ENCODE measurements at places on chromosomes 13 and 19.
A peak's percentile ranks its signal among the peaks of the same experiment; 100 is the strongest.

DNA sequence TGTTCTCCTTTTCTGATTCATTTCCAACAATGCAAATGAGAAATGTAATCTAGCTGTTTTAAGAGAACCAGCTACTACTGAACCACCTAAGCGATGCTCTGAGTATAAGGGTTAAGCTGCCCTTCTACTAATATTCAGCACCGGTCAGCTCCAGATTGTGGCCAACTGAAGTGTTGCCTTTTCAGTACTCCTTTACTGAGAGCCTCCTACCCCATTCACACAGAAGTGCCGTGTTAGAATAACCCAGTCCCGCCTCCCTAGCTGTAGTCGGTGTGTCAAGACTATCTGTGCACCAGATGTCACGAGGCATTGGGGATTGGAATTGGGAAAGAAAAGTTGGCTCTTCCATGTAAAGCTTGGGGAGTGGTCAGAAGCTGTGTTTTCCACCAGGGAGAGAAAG lies 45.4 kb downstream of the FAM124A start:
- DNase-seq: no peak

DNA sequence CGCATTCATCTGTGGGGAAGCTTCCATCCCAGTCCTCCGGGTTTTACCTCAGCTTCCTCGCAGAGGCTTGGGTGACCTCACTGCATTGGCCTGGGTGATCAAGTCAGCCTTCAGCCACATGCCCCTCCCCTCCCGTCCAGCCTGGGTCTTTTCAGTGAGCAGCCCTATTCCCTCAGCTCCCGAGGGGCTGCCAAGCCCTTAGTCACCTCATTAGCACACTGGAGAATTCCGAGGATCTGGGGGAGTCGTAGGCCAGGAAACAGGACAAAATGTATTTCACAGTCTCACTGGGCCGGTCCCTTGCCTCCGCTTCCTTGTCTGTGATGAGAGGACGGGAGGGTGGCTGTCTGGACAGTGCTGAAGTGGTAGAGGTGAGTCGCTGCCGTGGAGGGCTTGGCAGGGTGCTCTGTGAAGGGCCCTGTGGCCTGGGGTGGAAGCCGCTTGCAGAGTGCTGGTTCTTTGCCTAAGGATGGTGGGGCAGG lies 19.9 kb downstream of the KDM4B start:
- DNase-seq: no peak

- DNase-seq: no peak
Measured at GRCh38 chr13:27627380-27627779, 5.7 kb downstream of the POLR1D start.

- no peak for DNase-seq
Measured at GRCh38 chr13:80290591-80290990, 50.3 kb downstream of the SPRY2 start.

DNA sequence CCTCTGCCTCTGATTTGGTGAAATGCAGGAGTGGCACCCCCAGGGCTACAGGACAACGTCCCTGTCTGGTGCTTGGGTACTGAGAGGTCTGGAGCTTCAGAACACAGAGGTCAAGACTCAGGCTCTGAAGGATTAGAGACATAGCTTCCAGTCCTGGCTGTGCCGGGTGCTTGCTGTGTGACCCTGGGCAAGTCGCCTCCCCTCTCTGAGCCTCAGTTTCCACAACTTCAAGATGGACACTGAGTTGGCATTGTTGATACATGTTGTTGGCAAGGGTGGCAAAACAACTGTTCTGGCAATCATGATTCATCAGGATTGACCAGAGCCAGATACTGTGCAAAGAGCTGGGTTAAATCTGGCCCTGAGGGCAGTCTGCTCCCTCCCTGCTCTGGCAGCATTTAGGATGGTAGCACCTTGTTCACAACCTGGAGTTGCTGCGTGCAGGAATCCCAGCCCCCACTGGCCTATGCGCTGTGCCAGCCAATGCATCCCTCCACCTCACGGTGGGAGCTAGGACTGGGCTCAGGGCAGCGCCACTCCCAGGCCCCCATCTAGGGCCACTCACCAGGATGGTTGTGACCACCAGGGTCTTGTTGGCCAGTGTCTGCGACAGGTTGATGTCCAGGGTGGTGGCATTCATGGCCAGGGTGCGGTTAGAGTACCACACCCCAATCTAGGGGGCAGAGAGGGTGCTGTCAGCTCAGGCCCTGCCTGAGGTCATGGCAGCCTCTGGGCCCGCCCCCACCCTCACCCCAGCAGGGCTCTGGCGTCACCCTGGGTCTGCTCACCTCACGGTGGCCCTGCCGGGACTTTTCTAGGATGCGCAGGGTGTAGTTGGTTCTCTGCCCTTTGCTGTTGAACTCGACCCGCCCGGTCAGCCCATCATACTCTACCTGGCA lies 16.7 kb downstream of the GRIK5 start:
- no peak for DNase-seq

- DNase-seq: no peak
Measured at GRCh38 chr19:34505321-34506025, 23.9 kb downstream of the WTIP start.

DNA sequence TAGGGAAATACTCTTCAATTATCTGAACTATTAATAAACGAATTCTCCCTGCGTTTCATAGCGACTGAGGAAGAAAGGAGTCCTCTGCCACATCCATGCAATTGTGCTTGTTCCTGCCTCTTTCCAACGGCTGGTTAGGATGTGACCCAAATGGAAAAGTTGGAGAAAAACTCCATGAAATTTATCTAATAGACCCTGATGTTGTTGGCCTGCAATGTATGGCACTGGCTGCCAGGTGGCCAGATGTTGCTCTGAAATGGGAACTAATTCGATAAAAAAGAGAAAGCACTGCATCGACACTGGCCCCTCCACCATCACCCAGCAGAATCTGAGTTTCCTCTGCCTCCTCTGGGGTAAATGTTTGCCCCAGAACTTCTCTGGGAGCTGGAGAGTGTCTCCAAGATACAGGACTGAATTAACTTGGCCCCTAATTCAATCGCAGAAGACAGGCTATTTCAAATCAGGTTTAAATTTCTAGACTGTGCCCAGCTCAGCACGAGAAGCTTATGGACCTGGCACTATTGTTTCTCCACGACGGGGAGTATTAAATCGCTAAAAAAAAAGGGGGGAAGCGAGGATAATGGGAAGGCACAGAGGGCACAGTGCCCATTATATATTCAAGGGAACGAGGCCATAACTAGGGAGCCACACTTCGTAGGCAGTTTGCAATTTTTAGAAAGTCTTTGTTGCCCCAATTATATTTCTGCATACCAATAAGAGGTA lies 103.9 kb downstream of the ZIC5 start:
- DNase-seq: no peak

DNA sequence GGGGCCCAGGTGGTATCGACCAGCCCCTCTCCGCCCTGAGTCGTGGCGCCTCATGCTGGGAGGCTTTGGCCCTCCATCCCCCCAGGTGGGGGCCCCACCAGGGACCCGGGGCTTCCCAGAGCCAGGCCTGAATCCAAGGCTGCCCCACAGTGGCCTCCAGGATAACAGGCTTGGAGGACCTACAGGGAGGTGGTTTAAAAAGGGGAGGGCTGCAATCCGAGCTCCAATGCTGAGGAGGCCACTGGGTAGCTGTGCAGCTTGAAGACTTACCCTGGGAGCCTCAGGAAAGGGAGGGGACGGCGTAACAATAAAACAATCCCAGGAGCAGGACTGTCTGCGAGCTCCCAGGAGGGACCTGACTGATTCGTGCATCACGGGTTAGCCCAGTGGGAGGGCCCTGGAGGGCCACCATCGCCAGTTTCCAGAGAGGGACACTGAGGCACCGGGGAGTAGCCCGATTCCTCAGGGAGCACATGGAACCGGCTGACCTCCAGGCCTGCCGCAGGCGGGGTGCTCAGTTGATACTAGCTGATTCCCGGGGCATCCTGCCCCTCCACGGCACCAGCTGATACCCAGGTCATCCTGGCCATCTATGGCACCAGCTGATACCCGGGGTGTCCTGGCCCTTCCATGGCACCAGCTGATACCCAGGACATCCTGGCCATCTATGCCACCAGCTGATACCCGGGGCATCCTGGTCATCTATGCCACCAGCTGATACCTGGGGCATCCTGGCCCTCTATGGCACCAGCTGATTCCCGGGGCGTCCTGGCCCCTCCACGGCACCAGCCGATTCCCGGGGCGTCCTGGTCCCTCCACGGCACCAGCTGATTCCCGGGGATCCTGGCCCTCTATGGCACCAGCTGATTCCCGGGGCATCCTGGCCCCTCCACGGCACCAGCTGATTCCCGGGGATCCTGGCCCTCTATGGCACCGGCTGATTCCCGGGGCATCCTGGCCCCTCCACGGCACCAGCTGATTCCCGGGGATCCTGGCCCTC lies 3.7 kb upstream of the C2CD4C start:
- no peak for DNase-seq

- DNase-seq: no peak
Measured at GRCh38 chr13:76239031-76239680, 603.0 kb downstream of the LMO7 start.

DNA sequence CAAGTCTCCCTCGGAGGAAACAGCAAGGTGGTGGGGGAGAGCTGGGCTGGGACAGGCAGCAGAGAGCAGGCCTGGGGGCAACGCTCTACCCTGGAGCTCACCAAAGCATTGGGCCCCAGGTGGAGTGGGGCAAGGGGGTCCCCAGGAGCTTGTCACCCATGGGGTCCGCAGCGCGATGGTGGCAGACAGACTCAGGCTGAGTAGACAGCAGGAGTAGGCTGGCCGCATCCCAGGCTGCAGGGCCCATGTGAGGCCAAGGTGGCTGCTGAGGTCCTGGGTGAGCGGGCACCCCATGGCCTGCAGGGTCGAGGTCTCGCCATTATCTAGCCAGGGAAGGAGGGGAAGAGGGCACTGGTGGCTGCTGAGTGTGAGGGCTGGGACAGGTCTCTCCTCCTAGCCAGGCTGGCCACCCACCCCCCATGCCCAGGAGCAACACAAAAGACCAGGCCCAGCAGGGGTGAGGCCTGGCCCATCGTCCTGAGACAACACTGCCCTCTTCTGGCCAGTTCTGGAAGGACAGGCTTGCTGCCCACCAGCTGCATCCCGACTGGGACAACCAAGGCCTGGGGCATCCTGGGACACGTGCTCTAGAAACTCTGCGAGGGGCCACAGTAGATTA lies 33.1 kb downstream of the CEBPG start:
- DNase-seq: peak; percentile 75

- DNase-seq: no peak
Measured at GRCh38 chr13:65592731-65593130, 1637.4 kb downstream of the PCDH9 start.

DNA sequence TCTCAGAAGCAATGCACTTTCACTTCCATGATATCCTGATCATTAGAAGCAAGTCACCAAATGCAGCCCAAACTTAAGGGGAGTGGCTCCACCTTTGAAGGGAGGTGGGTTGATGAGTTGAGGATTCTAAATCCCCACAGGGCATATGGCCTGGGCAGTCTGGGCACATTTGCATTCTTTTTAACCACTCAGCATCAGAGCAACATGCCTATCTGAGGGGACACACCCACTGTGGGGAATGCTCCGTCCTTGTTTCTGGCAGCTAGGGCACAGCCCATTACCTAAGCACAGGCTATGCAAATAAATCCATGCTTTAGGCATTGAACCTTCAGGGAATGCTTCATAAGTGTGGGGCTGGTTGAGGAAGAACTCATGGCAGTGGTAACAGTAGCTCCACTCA lies 12.3 kb upstream of the SACS start:
- DNase-seq: no peak

- no peak for DNase-seq
Measured at GRCh38 chr19:33767898-33768413, 28.7 kb upstream of the KCTD15 start.

DNA sequence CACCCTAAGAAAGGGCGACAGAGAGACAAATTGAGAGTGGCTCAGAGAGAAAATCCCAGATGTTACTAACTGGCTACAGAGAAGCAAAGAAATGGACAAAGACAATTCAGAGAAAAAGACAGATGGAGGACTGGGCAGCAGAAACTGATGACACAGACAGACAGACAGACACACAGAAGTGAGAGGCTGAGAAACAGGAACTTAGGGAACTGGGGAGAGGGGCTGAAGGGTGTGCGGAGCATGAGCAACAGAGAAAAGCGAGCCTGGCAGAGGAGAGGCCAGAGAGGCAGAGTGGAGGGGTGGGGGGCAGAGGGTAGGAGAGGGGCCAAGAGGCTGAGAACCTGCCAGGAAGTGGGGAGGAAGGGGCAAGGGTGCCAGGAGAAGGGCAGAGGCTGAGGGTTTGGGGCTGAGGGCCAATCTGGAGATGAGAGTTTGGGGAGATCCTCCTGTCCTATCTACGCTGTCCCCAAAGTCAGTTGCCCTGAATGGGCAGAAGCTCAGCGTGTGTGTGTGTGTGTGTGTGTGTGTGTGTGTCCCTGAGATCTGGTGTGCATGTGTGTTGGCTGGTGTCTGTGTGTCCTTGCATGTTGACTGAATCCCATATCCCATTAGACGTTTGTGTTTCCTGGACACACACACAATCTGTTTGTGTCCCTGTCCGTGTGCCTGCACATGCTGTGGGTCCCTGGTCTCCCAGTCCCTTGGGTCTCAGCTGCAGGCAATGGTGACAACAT lies 5.6 kb upstream of the ERFL start:
- no peak for DNase-seq

DNA sequence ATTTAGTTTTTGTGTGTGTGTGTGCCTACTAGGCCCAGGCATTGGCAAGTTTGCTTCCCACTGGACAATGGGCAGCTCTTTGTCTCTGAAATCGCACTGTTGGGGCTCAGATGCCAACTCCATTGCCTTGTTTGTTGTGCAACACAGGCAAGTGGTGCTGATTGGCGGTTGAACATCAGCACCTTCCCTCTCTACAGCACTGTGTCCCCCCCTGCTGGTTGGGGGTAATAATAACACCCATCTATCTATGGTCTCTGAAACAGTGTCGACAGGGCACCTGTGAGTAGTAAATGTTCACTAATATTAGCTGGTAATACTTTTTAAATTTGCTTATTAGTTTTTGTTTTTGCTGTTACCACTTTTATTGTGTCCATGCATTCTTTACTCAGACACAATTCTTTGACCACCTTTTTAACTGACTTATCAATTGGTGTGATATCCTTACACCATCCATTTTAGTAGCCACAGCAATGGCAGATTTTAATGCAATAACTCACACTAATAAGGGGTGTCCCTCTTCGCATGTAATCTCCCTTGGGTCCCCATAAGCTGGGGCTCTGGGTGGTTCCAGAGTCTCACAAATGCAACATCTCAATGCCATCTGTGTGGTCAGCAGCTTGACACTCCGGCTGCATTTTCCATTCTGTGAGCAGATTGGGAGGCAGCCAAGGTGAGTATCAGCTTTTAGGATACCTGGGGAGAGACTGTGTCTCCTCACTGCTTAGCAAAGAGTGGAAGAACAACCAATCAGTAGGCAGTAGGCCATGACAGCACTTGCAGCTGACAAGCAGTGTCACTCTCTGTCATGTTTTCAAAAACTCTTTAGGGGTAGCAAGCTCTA lies 47.7 kb upstream of the UQCRFS1 start:
- peak; percentile 18 for DNase-seq

Data from CD4-positive, alpha-beta T cell treated with Interleukin-1 beta for 1 hour (primary cell).